ENCODE measurements at places on chromosomes 5 and 9.
A peak's percentile ranks its signal among the peaks of the same experiment; 100 is the strongest.

DNA sequence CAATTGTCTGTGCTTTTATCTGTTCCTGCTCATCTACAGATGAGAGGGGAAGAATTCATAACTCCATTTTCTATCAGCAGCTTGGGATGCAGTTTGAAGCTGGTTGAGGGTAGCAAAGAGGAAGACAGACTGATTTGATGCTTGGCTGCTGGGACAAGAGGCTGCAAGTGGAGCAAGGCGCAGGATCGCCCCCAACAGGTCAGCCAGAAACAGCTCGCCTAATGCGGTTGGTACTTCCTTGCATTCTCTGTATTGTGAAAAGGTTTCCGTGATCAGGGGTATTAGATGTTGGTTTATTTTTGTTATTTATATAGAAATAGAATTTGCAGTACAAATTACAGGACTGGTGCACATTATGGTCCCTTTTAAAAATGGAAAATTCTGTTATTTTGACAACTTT is 40.6 kb downstream of the ZNF883 start:
- peak; percentile 25 for DNase-seq

DNA sequence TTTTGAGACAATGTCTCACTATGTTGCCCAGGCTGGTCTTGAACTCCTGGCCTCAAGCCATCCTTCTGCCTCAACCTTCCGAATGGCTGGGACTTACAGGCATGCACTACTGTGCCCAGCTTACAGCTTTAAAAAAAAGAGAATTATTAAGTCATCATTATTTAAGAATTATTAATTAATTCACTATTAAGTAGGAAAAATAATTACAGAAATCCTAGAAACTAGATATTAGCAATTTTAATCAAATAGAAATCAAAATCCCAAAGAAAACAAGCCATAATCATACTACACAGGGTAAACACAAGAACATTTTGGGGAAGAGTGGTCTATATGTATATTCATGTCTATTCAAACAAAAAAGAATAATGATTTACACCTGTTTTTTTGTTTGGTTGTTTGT is 19.6 kb upstream of the MTMR12 start:
- DNase-seq = no peak

DNA sequence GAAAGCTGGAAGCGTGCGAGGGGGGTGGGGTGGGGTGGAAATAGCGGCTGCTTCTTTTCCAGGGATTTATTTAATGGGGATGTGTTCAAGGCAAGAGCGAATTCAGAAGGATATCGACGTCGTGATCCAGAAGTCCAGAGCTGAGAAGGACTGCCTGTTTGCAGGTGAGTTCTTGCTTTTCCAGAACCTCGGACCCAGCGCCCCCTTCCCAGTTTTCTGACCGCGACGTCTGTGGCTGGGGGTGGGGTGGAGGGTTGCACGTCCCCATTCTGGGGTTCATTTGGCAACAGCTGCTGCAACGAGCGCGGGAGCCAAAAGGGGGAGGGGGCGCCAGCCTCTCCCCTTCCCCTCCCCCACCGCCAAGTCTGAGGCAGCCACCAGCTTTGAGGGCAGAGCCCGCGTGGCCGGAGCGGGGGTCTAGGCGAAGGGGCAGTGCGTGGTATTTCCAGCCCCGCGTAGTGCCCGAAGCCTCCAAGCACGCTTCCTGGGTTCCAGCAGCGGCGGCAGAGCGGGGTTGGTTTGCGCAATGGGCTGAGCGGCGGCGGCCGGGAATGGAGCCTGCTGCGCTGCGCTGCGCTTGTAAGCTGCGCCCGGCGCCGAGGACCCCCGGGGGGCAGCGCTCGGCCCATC is 701 bp downstream of the PARP8 start:
- peak; percentile 21 for DNase-seq

GRCh38 chr5:3740546-3741373 is 145.1 kb downstream of the IRX1 start:
- no peak for DNase-seq

- no peak for DNase-seq
Observed at GRCh38 chr5:2013301-2014057, 130.8 kb upstream of the IRX4 start.

- DNase-seq = no peak
Observed at GRCh38 chr9:131707733-131708157, 32.1 kb downstream of the RAPGEF1 start.

- no peak for DNase-seq
Observed at GRCh38 chr9:111284703-111285102, 45.3 kb downstream of the OR2K2 start.

Measured in HuH-7 (cell line).